ENCODE measurements at places on chromosomes 6 and 20.

DNA sequence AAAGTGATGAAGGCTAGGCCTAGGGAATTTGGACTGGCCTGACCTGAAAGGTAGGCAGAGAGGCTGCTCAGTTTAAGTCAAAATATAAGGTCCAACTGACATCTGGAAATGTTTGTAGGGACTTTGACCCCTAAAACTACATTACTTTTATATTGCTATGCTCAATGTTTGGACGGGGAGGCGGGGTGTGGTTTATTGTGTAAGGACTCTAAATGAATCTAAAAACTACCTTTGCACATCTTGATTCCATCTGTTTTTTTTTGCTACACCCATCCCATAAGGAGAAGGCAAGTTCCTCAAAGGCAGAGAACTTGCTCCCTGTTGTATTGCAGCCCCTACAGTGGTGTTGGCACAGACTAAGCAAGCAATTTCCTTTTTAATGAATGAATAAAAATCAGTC is 227.1 kb downstream of the HACE1 start:
- H3K27me3 ChIP-seq = peaks cover 10% of the 10 kb centered on the region
- no peaks in the 10 kb centered on the region for H3K36me3 ChIP-seq
- H3K27ac ChIP-seq = no peak overlapping the region
- no peak overlapping the region for H3K4me3 ChIP-seq
- DNase-seq = no peak

DNA sequence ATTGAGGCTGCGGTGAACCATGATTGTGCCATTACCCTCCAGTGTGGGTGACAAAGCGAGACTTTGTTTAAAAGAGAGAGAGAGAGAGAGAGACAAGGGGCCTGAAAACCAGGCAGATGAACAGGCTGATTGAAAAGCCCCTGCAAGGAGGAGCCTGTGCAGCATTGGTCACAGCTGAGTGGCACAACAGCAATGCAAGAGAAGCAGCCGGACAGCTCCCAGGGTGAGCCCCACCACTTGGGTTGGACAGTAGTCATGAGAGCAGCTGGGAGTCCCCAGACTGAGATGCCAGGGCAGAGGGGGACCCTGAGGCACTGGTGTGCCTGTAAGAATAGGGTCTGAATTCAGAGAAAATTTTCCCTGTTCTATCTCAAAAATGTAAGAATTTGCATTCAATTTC is 10.2 kb downstream of the DNPH1 start:
- H3K4me3 ChIP-seq = no peak overlapping the region
- H3K27ac ChIP-seq = no peak overlapping the region
- no peaks in the 10 kb centered on the region for H3K27me3 ChIP-seq

DNA sequence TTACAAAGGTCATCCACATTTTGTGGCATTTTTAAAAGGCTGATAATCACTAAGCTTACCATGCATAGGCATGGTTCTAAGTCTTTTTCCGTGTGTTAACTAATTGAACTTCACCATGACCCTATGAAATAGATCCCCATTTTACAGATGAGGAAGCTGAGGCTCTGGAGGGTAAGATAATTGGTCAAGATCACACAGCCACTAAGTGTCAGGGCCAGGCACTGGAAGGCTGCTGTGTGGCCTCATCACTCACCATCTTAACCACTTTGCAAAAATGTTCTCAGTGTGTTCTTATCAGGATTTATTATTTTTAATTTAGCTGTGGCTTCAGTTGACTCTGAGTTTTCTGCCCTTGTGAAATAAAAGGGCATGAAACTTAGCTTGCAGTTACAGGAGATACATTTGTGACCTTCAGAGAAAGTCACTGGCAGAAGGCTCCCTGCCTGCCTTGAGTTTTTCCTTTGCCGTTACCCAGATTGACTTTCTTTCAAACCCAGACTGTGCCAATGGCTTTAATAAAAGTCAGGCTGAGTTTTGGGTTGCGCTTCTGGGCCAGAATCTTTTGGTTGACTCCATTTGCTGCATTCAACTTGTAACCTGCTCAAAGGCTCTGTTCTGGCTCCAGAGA is 82.0 kb downstream of the EZR start:
- H3K4me1 ChIP-seq = peaks cover 11% of the 10 kb centered on the region
- H3K27me3 ChIP-seq = no peaks in the 10 kb centered on the region
- H3K27ac ChIP-seq = no peak overlapping the region
- peaks cover 73% of the 10 kb centered on the region for H3K36me3 ChIP-seq
- no peak for DNase-seq
- no peak overlapping the region for H3K4me3 ChIP-seq

- DNase-seq = no peak
- no peak overlapping the region for H3K4me3 ChIP-seq
- H3K4me1 ChIP-seq = no peaks in the 10 kb centered on the region
- H3K36me3 ChIP-seq = no peaks in the 10 kb centered on the region
Observed at GRCh38 chr6:3712827-3713665, 38.5 kb downstream of the PXDC1 start.

- no peaks in the 10 kb centered on the region for H3K4me1 ChIP-seq
- H3K4me3 ChIP-seq = no peak overlapping the region
- H3K27me3 ChIP-seq = no peaks in the 10 kb centered on the region
Observed at GRCh38 chr6:113558966-113559365, 298.2 kb upstream of the MARCKS start.

- peaks cover 36% of the 10 kb centered on the region for H3K36me3 ChIP-seq
- no peaks in the 10 kb centered on the region for H3K27me3 ChIP-seq
- H3K27ac ChIP-seq = no peak overlapping the region
- no peak overlapping the region for H3K4me3 ChIP-seq
- H3K4me1 ChIP-seq = peaks cover 33% of the 10 kb centered on the region
Observed at GRCh38 chr6:11276911-11277274, 44.4 kb upstream of the NEDD9 start.

- H3K4me1 ChIP-seq = peaks cover 6% of the 10 kb centered on the region
- no peak overlapping the region for H3K27ac ChIP-seq
- no peaks in the 10 kb centered on the region for H3K36me3 ChIP-seq
- H3K4me3 ChIP-seq = no peak overlapping the region
- DNase-seq = no peak
- peaks cover 10% of the 10 kb centered on the region for H3K27me3 ChIP-seq
Observed at GRCh38 chr20:50271176-50271575, 80.5 kb downstream of the CEBPB start.

- H3K27me3 ChIP-seq = peaks cover 6% of the 10 kb centered on the region
- no peak overlapping the region for H3K4me3 ChIP-seq
- DNase-seq = no peak
- H3K27ac ChIP-seq = no peak overlapping the region
- no peaks in the 10 kb centered on the region for H3K36me3 ChIP-seq
- peaks cover 1% of the 10 kb centered on the region for H3K4me1 ChIP-seq
Observed at GRCh38 chr20:1906361-1907051, 11.3 kb downstream of the SIRPA start.

DNA sequence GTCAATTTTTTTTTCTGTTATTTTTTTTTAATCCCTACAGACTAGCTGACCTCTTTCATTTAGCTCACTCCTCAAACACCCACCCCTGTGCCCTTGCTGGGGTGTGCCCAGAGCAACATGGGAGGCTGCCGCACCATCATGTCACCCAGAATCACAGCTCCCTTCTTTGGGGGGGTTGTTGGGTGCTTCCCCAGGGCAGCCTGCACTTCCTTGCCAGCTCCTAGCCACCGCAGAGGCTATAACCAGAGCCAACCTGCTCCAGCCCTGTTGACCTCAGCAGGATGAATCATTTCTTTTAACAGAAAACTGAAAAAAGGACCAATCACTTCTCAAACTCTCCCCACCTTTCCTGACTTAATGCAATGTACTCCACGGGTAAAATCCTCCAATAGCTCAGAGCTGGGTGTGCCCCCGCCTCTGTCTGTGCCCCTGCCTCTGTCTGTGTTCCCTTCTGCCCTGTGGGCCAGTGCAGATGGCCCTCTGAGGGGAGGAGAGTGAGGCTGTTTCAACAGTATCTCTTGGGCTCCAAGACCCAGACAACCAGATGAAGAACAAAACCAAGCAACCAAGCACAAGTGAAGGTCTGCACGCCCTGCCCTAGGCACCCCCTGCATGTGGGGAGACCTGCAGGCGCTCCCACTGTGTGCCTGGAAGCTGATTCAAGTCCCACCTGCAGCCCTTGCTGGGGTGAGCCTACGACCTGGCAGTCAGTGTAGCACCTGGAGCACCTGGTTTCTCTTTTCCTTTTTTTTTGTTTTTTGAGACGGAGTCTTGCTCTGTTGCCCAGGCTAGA is 67.7 kb downstream of the PYGB start:
- peaks cover 10% of the 10 kb centered on the region for H3K4me1 ChIP-seq
- no peak for DNase-seq

- H3K4me3 ChIP-seq = no peak overlapping the region
- no peak for DNase-seq
- H3K27ac ChIP-seq = no peak overlapping the region
- H3K4me1 ChIP-seq = no peaks in the 10 kb centered on the region
- H3K27me3 ChIP-seq = peaks cover 7% of the 10 kb centered on the region
- no peaks in the 10 kb centered on the region for H3K36me3 ChIP-seq
Observed at GRCh38 chr6:145080651-145081050, 654.7 kb downstream of the EPM2A start.

DNA sequence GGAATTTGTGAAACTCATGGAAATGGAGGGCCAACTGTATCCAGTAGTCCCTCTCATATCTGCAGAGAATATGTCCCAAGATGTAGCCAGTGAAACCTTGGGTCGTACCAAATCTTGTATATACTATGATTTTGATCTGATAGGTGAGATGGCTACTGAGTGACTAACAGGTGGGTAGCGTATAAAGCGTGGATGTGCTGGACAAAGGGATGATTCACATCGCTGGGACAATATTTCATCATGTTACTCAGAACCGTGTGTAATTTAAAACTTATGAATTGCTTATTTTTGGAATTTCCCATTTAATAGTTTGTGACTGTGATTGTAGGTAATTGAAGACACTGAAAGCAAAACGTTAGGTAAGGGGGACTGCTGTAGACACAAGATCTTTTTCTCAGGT is 144.1 kb downstream of the SMAP1 start:
- no peaks in the 10 kb centered on the region for H3K4me1 ChIP-seq
- H3K36me3 ChIP-seq = peaks cover 4% of the 10 kb centered on the region
- H3K27me3 ChIP-seq = no peaks in the 10 kb centered on the region
- no peak for DNase-seq
- no peak overlapping the region for H3K27ac ChIP-seq

- peaks cover 7% of the 10 kb centered on the region for H3K36me3 ChIP-seq
- no peak overlapping the region for H3K27ac ChIP-seq
- H3K4me1 ChIP-seq = peaks cover 38% of the 10 kb centered on the region
- DNase-seq = no peak
Observed at GRCh38 chr6:134523903-134524650, 206.2 kb upstream of the SGK1 start.

- no peaks in the 10 kb centered on the region for H3K27me3 ChIP-seq
- DNase-seq = no peak
- no peak overlapping the region for H3K27ac ChIP-seq
- H3K4me1 ChIP-seq = no peaks in the 10 kb centered on the region
- no peaks in the 10 kb centered on the region for H3K36me3 ChIP-seq
Observed at GRCh38 chr20:63115651-63116411, 100.1 kb downstream of the YTHDF1 start.

GRCh38 chr20:8903655-8904605 is 165.0 kb upstream of the PLCB4 start:
- no peak for DNase-seq
- H3K27ac ChIP-seq = no peak overlapping the region

GRCh38 chr20:3697588-3698305 is 14.7 kb downstream of the SIGLEC1 start:
- no peaks in the 10 kb centered on the region for H3K36me3 ChIP-seq
- H3K27me3 ChIP-seq = no peaks in the 10 kb centered on the region
- no peaks in the 10 kb centered on the region for H3K4me1 ChIP-seq
- no peak overlapping the region for H3K27ac ChIP-seq
- DNase-seq = no peak
- H3K4me3 ChIP-seq = no peak overlapping the region

DNA sequence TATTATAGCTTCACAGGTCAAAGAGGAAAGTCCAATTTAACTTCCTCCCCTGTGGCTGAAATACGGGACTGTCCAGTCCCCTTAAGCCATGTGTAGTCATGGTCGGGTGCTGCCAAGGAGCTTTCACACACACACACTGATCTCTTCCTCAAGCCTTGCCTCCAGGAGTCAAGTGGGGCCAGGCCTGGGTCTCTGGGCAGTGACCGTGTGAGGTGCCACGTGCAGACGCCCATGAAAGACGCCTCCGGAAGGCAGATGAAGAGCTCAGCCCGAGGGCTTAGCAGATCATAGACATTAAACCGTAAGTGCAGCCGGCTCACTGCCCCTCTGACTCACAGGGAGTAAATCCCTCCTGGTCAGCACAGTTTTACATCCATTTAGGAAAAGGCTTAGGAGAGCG is 4.2 kb downstream of the GABRR2 start:
- peaks cover 9% of the 10 kb centered on the region for H3K27me3 ChIP-seq
- H3K36me3 ChIP-seq = no peaks in the 10 kb centered on the region

DNA sequence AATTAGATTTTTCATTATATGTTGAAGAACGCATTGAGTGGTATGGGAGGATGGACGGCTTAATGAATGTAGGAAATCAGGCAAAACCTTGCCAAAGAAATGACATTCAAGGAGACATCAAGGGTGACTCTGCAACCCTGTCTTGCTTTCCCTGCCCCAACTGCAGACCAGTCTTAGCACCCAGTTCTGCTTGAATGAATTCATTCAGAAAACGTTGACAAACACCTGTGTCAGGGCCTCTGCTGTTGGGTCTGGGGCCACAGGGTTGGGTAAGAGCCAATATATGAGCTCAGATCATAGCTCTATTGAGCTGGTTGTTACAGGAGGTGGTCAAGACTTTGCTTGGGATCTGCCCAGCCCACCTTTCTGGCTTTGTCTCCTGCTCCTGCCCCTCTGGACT is 7.7 kb upstream of the ASXL1 start:
- H3K4me1 ChIP-seq = peaks cover 21% of the 10 kb centered on the region
- no peaks in the 10 kb centered on the region for H3K27me3 ChIP-seq
- peaks cover 2% of the 10 kb centered on the region for H3K36me3 ChIP-seq
- DNase-seq = no peak

- peak overlapping the region; percentile 69 for H3K4me3 ChIP-seq
- peak overlapping the region; percentile 86 for H3K27ac ChIP-seq
- no peak for DNase-seq
- peaks cover 2% of the 10 kb centered on the region for H3K36me3 ChIP-seq
Observed at GRCh38 chr20:53001498-53002301, 29.5 kb downstream of the TSHZ2 start.

DNA sequence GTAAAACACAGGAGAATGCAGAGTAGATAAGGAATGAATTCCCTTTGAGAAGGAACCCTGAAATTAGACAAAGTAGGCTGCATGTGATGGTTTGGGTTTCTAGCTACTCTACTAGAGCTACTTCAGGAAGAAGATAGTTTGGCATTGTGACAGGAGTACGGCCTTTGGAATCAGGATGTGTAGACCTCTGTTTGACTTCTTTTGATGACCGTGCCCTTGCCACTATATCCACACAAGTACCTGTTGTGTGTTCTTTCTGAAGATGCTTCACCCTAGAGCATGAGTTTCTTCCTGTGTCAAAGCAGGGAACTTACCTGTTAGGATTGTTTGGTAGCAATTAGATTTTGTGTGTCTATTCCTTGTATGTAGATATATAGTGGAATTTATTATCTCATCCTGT is 41.7 kb downstream of the CD2AP start:
- no peak overlapping the region for H3K27ac ChIP-seq
- H3K27me3 ChIP-seq = no peaks in the 10 kb centered on the region
- H3K36me3 ChIP-seq = peaks cover 3% of the 10 kb centered on the region
- no peak overlapping the region for H3K4me3 ChIP-seq

GRCh38 chr6:50443144-50443543 is 270.2 kb upstream of the TFAP2D start:
- H3K27me3 ChIP-seq = no peaks in the 10 kb centered on the region
- no peaks in the 10 kb centered on the region for H3K4me1 ChIP-seq
- no peak overlapping the region for H3K4me3 ChIP-seq
- no peaks in the 10 kb centered on the region for H3K36me3 ChIP-seq

- no peak overlapping the region for H3K27ac ChIP-seq
- peaks cover 10% of the 10 kb centered on the region for H3K4me1 ChIP-seq
- H3K4me3 ChIP-seq = peak overlapping the region; percentile 70
- H3K27me3 ChIP-seq = no peaks in the 10 kb centered on the region
Observed at GRCh38 chr20:63740627-63741353, 1.2 kb downstream of the SLC2A4RG start.
